ENCODE measurements at places on chromosomes 2 and 18. TPM values are rescaled to one million over a fixed set of nuclear protein-coding genes. Genes with fewer than 3 reads are reported as not detected.
A peak's percentile ranks its signal among the peaks of the same experiment; 100 is the strongest.

DNA sequence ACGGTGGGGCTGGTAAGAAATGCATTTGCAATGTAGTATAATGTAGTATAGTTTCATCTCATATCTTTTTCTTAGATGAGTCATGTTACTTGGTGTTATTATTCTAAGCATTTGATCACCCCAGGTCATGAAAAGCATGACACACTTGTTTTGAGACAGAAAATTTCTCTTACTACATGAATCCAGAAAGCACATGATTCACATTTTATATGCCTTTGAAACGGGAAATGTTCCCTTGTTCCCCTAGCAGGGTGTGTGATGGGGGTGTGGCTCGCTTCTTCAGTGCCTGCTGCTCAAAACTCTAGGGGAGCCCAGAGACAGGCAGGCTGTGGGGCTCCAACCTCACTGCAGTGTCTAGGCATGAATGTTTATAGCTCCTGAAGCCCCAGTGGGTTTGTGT, 116.0 kb upstream of the RAB27B start:
- H3K27ac ChIP-seq = no peak overlapping the region
- H3K4me1 ChIP-seq = peaks cover 26% of the 10 kb centered on the region
- H3K36me3 ChIP-seq = no peaks in the 10 kb centered on the region
- DNase-seq = no peak

DNA sequence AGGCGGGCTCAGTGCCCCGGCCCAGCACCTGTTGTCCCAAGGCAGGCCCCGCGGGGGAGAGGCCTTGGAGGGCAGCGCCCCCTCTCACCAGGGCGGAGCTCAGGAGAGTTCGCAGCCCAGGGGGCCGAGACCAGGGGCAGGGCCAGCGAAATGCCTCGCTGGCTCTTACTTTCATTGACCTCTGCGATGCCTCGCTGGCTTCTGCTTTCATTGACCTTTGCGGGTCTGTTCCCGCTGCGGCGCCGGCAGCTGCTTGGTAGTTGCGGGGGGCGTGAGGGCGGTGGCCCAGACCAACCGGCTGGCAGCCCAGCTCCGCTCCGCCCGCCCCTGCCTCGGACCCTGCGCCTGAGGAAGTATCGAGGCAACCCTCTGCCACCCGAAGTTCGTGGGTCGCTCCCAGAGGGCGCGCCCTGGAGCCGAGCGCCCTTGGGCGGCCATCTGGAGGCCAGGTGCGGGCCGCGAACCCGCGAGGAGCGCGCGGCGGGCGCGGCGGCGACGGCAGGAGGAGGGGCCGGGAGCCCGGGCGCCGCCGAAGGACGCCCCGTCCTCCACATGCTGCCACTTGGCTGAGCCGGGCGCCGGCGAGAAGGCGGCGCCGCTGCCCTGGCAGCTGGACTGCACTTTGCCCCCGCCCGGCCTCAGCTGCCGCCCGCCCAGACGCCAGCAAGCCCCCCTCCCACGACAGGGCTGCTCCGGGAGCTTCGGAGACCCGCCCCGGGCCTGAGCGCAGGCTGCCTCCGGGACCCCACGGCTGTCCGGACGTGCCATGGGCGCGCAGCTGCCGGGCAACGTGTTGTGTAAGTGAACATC, 118.0 kb upstream of the MSTN start:
- no peak for DNase-seq
- H3K36me3 ChIP-seq = no peaks in the 10 kb centered on the region
- no peak overlapping the region for H3K27ac ChIP-seq

- H3K27me3 ChIP-seq = no peaks in the 10 kb centered on the region
- DNase-seq = no peak
- peaks cover 13% of the 10 kb centered on the region for H3K4me1 ChIP-seq
- no peak overlapping the region for H3K27ac ChIP-seq
- H3K36me3 ChIP-seq = peaks cover 9% of the 10 kb centered on the region
Observed at GRCh38 chr2:161358838-161359237, 50.6 kb downstream of the PSMD14 start.

GRCh38 chr2:18232731-18233438, 327.6 kb downstream of the RDH14 start:
- no peak overlapping the region for H3K27ac ChIP-seq
- no peak overlapping the region for H3K4me3 ChIP-seq
- H3K4me1 ChIP-seq = no peaks in the 10 kb centered on the region

DNA sequence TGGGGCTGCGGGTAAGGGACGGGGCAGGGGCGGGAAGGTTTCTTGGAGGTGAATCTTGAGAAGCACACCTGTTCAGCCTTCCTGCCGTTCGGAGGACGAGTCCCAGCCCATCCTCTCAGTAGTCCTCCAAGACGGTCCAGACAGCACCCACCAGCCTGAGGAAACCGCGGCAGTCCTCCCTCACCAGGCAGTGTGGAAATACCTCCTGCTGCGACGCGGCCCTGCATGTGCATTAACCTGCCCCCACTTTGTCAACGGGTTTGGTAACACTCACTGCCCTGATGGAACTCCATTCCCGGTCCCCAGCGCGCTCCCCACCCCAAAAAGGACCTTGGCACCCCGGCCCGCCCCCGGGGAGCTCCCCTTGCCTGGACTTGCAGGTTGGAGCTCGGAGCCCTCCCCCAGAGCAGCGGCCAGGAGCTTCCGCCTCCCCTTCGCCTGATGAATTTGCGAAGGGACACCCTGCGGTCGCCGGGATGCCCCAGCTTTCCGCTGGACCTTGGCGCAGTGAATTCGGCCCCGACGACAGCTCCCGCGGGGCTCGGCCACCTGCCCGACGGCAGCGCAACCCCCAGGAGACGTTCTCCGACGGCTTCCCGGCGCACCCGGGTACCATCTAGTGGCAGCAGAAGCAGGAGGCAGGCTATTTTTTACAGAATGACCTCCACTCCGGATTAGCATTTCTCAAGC, 31.5 kb downstream of the ACVR1C start:
- peaks cover 4% of the 10 kb centered on the region for H3K4me1 ChIP-seq
- H3K36me3 ChIP-seq = no peaks in the 10 kb centered on the region
- no peak overlapping the region for H3K27ac ChIP-seq
- H3K27me3 ChIP-seq = peaks cover 13% of the 10 kb centered on the region
- peak overlapping the region; percentile 44 for H3K4me3 ChIP-seq
- DNase-seq = peak; percentile 72

DNA sequence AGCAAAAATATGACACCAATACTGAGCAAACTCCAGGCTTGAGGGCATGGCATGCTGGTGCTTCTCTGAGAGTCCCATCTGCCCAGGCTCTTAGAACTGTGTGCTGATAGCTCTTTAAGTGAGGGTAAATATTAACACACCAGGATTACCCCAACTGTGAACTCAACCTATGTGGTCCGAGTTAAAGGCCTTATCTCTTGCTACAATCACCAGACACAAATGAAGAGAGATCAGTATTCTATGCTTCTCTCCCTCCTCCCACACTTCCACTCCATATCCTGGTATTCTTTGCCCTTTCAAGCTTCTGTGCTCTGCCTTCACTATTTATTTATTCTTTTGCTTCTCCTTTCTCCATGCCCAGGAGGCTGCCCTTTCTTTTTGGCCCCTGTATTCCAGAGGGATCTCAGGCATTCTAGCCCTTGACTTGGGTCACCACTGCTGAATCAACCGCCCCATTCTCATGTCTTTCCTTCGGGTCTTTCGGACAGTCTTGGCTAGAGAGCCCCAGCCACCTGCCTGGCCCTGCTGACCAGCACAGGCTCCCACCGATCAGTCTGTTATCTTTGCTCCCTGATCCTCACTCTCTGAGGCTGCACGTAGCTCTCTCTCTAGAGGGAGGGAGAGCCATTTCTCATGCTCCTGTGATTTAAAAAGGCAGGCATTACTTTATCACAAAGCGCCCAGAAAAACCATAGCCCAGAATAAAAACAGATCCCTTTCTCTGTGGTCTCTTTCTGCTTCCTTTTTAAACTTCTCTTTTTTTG, 17.2 kb upstream of the HK2 start:
- DNase-seq = no peak
- peak overlapping the region; percentile 15 for H3K27ac ChIP-seq
- H3K4me1 ChIP-seq = peaks cover 4% of the 10 kb centered on the region
- peaks cover 15% of the 10 kb centered on the region for H3K27me3 ChIP-seq
- peak overlapping the region; percentile 10 for H3K4me3 ChIP-seq

DNA sequence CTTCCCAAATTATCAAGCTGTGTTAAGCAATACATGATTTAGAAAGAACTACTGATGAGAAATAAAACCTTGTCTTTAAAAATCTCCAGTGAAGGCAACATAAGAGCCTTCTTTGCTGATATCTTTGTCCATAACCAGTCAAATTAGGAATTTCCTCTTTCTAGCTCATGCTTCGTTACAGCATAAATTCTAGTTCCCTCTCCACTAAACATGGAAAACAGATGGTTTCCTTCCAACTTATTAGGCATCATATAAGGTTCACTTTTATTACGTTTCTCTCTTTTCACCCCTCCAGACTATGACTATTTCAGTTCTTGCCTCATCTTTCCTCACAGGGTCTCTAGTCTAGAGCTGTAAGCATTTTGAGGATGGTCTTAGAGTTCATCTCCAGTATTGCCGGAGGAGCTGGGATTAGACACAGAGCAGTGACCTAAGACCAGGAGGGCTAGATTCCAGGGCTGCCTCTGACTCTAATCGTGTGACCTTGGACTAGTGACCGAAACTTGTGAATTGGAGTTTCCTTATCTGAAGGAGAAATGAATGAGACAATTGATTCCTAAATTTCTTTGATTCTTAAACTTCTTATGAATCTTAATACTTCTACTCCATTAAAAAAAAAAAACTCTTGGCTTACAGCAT, 195.5 kb upstream of the APCDD1 start:
- H3K4me1 ChIP-seq = no peaks in the 10 kb centered on the region
- no peak for DNase-seq
- H3K27ac ChIP-seq = no peak overlapping the region
- H3K27me3 ChIP-seq = peaks cover 4% of the 10 kb centered on the region
- no peaks in the 10 kb centered on the region for H3K36me3 ChIP-seq
- H3K4me3 ChIP-seq = no peak overlapping the region

The GNAL gene
- total RNA-seq = 1.2 TPM
